ENCODE measurements at places on chromosomes 1 and 21. TPM values are rescaled to one million over a fixed set of nuclear protein-coding genes. Genes with fewer than 3 reads are reported as not detected.

Gene IL24
- 0.19 TPM for total RNA-seq

Gene VANGL2
- 91.3 TPM for total RNA-seq

DNA sequence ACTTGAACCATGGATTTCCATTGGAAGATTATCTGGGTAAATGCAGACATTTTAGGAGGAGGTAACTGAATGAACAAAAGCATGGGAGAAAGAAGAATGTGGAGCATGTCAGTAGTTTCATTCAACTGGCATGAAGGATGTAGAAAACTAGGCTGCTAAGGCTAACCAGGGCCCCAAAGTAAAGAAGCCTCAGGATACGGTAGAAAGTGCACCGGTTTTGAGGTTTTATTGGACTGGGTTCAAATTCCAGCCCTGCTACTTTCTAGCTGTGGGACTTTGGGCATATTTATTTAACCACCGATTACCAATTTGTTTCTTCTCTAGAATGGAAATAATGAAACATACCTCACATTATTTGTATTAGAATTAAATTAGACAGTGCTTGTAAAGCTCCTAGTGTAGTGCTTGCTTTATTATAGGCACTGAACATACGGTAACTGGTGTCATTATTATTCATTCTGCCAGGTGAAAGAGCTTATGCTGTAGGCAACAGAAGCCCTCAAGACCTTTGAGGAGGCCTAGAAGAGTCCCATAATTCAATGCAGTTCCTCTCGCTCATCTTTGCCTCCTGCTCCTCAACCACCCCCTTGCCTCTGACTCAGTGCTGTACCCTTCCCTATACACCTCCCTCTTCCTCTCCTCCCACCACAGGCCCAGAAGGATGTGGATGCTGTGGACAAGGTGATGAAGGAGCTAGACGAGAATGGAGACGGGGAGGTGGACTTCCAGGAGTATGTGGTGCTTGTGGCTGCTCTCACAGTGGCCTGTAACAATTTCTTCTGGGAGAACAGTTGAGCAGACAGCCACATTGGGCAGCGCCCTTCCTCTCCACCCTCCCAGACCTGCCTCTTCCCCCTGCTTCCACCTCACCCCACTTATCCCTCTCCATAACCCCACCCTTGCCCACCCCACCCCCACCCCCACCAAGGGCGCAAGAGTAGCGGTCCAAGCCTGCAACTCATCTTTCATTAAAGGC is 2.5 kb upstream of the CHTOP start:
- no peak for ATAC-seq

GRCh38 chr1:17120962-17121837 is 1.9 kb upstream of the PADI2 start:
- no peak for ATAC-seq

DNA sequence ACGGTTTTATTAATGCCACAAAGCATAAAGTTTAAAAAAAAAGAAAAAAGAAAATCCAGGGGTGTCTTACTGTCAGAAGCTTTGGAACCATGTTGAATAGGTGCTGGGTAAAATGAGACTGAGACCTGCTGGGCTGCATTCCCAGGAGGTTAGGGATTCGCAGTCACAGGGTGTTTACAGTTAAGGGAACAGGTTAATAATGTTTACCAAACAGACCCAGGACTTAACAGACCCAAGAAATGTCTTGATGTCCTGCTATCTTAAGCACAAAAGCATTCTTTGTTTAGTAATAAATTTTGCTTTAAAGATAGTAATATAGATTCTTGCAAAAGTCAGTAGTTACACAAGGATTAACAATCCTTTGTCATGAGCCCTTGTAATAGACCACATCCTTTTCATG is 54.7 kb downstream of the OLFML3 start:
- ATAC-seq = no peak

DNA sequence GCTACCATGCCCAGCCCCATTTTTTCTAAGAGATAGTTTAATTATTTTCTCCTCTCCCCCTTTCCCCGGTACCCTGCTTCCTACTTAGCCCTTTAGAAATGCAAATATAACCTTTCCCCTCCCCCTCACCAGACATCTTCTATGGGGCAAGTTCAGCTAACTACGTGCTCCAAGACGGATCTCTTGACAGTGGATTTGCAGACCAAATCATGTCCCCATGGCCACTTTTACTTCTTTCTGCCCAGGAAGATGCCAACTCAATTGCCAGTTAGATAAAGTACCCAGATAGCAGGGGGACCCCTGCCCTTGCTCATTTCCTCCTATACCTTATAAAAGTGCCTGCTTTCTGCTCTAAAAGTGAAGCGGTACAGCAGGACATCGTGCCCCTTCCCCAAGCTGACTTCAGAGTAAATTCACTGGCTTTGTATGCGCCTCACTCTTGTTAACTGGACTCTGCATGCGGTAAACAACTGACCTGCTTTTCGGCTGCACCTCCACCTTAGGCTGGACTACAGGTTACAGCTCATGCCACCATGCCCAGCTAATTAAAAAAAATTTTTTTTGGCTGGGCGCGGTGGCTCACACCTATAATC is 7.4 kb downstream of the DNAJC11 start:
- ATAC-seq = no peak

DNA sequence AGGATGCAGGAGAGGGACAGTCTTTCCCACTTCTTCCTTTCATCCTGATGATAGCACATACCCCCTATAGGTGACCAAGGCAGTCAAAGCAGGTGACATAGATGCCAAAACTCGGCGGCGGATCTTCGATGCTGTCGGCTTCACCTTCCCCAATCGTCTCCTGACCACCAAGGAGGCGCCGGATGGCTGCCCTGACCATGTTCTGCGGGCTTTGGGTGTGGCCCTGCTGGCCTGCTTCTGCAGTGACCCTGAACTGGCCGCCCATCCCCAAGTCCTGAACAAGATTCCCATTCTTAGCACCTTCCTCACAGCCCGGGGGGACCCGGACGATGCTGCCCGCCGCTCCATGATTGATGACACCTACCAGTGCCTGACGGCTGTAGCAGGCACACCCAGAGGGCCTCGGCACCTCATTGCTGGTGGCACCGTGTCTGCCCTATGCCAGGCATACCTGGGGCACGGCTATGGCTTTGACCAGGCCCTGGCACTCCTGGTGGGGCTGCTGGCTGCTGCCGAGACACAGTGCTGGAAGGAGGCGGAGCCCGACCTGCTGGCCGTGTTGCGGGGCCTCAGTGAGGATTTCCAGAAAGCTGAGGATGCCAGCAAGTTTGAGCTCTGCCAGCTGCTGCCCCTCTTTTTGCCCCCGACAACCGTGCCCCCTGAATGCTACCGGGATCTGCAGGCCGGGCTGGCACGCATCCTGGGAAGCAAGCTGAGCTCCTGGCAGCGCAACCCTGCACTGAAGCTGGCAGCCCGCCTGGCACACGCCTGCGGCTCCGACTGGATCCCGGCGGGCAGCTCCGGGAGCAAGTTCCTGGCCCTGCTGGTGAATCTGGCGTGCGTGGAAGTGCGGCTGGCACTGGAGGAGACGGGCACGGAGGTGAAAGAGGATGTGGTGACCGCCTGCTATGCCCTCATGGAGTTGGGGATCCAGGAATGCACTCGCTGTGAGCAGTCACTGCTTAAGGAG is 2.9 kb downstream of the NCDN start:
- ATAC-seq = no peak

- ATAC-seq = no peak
Observed at GRCh38 chr1:181326348-181326747, 157.0 kb upstream of the CACNA1E start.

DNA sequence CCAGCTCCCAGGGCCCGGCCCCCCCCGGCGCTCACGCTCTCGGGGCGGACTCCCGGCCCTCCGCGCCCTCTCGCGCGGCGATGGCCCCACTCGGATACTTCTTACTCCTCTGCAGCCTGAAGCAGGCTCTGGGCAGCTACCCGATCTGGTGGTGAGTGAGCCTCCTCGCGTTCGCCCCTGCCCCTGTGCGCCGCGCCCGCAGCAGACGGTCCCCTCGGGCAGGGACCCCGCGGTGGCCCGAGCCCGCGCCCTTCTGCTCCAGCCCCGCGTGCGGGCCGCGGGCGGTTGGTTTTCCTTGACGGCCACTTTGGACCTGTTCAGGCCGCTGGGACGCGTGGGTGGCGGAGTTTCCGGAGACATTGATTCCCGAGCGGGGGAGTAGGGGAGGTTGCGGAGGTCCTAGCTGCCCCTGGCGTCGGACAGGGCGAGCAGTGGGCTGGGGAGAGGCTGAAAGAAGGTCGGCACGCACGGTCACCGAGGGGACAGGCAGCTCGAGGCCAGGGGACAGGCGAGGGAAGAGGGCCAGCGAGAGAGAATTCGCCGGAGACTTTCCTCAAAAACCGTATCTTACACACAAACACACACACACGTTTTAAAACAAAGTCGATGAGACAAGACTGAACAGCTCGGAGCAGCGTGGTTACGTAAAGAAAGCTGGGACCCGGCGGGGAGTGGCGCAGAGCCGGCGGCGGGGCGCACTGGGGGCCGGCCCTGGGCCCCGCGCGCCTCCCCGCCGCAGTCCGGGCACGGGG is 427 bp downstream of the WNT3A start:
- peak; percentile 15 for ATAC-seq

DNA sequence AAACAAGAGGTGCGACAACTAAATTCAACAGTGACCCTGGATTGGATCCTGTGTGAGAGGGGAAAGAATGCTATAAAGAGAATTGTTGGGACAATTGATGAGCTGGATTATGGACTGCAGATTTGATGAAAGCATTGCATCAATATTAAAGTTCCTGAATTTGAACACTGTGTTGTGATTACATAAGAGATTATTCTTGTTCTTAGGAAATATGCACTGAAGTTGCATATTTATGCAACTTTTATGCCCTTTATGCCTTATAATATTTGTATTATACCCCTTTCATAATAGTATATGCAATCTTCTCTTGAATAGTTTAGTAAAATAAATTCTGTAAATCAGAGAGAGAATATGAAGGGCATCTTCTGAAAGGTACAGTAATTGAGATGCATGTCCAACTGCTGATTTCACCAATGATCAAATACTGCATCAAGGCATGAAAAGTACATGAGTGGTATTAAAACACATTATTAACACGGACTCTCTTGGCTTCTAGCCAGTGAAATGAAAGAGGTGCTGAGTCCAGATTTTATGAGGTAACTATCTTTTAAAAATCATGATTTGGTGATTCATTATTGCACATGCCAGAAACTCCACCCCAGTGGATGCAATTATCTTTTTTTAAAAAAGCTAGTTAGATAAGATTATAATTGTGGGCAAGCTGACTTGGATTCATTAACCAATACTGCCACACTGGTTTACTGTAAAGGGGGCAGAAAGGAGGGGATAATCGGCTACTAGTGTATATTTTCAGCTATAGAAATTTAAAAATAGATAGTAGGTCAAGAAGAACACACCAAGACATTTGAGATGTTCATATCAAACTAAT is 19.9 kb upstream of the LPAR3 start:
- ATAC-seq = no peak

DNA sequence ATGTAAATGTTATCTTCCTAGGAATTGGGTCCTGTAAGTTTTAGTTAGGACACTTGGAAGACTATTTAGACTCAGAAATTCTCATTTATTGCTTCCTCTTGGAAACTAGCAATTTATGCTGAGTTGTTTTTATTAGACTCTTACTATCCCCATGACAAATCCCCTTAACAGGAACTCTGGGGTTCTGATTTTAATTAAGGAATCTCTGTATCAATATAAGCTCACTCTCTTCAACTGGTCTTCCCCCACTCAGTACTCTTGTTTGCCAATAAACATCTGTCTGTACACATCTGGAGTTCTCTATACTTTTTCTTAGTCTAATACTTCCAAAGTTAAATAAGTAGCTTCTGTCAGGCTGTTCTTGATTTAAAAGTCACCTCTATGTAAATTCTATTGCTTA is 64.1 kb upstream of the TBX15 start:
- no peak for ATAC-seq

- ATAC-seq = no peak
Observed at GRCh38 chr1:63124666-63125191, 197.6 kb upstream of the FOXD3 start.

DNA sequence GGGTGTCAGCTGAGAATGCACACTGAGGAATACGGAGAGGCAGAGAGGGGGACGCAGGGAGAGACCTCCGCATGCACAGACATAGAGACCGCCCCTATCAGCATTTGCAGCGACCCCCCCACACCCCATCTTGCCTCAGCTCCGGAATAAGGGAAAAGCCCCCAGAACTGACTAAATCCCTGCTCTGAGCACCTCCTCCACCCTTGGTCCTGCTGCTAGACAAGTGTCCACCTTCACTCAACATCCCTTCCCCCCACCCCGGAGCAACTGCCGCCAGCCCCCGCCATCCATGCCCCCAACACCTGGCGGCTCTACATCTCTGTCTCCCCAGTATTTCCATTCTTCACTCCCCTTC is 769 bp downstream of the SV2A start:
- no peak for ATAC-seq

DNA sequence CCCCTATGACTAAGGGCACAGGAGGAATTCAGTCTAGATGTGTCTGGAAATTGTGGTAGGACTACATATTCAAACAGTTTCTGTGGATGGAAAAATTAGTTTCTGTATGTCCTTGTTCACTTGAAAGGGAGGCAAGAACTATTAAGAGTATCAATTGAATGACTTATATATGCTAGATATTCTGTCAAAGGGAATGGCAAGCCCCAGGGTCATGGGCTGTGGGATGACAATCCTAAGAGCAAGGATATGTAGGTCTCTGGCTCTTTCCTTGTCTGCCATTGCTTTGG is 383.5 kb upstream of the B3GALT2 start:
- ATAC-seq = no peak

DNA sequence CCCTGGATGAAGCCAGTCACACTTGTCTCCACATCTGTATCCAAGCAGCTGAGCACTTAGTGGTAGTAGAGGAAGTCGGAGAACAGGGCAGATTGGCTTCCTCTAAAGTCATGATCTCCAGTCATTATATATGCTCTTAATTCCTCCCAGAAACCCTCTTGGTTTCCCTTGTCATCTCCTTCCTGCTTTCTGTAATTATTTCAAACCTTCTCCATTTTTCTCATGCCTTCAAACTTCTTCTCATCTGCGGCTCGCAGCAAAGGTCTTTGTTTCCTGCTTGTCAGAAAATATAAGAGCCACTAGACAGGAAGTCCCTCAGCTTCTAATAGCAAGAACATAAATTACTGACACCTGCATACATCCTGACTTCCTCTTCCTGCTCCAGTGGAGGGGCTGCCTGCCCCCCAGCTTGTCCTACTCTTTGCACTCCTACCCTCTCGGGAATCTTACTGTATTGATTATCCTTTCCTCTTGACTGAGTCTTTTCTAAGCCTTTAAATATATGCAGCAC is 124.6 kb upstream of the NGF start:
- ATAC-seq = no peak

GRCh38 chr1:3019516-3020051 is 1.7 kb upstream of the ACTRT2 start:
- ATAC-seq = no peak

- ATAC-seq = peak; percentile 17
Observed at GRCh38 chr1:186255266-186255665, 119.8 kb downstream of the TPR start.

- ATAC-seq = peak; percentile 0
Observed at GRCh38 chr1:31297277-31298247, 730 bp downstream of the ZCCHC17 start.

DNA sequence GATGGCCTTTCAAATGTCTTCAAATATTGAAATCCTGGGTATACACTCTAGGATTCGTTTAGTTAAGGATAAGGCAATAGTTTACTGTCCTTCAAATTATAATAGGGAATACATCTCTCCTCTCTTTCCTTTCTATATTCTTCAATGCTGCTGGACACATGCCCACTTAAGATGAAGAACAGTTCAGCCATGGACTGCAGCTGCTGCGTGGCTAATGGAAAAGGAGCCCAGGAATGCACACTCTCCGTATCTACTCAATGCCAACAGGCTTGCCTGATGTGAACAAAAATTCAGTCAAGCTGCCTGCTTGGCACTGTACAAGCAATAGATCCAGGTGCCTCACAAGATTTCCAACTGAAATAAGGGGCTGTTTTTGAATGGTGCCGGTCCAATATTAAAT is 321.2 kb upstream of the LYPLAL1 start:
- no peak for ATAC-seq

Data from motor neuron (in vitro differentiated cells).